ENCODE measurements at places on chromosomes 4 and X.

GRCh38 chrX:129193357-129193756 is 329.9 kb downstream of the SMARCA1 start:
- DNase-seq, result no peak

DNA sequence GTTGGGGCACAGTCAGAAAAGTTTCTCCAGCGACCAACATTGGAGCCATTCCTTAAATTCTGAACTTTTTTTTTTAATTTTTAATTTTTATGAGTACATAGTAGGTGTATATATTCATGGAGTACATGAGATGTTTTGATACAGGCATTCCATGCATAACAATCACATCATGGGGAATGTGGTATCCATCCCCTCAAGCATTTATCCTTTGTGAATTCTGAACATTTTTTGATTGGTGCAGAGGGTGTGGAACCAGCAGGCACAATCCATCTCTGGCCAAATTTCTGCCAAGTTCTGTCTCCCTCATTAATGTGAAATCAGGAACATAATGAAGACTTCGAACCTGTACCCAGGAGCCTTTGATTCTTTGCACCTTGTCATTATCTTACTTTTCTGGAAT is 267.0 kb downstream of the FRMPD4 start:
- DNase-seq, result no peak

DNA sequence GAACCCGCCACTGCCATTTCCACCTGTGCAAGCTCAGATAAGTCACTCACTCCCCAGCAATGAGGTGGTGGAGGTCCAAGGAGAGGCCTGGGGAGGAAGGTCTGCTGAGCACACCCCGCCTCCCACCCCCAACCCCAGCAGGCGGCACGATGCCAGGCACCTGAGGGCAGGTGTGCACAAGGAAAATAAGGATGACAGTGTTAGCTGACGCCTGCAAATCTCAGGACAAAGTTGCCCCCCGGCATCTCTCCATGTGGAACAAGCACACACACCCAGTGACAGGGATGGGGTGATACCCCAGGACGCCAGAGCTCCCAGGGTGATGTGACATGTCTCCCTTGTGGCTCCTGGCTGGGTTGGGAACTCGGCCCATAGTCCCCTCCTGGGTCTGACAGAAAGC is 9.9 kb downstream of the JAKMIP1 start:
- no peak for DNase-seq

DNA sequence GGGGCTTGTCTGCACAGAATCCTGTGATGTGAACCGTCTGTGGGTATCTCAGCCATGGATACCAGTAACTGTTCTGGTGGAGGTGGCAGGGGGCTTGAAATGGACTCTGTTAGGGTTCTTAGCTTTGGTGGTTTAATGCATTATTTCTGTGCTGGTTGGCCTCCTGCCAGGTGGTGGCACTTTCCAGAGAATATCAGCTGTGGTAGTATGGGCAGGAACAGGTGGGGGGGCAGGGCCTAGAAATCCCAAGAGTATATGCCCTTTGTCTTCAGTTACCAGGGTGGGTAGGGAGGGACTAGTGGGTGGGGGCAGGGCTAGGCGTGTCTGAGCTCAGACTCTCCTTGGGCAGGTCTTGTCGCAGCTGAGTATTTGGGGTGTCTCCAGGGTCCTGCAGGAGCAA is 106.7 kb downstream of the KIT start:
- no peak for DNase-seq

DNA sequence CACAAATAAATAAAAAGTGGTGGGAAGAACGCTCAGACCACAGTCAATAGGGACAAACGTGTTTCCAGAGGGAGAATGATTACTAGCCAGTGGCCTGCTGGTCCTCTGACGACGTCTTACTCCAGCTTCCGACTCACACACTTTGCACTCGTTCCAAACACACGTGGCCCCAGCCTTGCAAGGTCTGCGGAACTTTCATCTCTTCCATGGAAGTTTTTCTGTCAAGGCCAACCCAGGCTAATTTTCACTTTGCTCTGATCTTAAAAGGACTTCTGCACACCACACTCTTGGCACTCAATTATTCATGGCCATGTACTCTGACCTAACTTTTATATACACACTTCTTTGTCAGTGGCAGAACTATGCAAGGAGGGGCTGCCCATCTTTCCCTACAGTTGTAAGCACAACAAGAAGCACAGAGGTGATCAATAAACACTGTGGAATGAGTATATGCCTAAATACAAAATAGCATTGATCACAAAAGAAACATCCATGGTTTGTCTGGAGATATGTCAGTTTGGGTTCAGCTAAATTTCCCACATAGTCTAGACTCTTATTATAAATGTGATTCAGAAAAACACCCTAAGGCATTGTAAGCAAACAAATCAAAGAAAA is 69.4 kb downstream of the STX18 start:
- DNase-seq, result no peak

Data from retinal pigment epithelial cell (primary cell).